Lower lobe of right lung (tissue), 2 donors: ENCODE measurements at places on chromosomes 4 and X.

DNA sequence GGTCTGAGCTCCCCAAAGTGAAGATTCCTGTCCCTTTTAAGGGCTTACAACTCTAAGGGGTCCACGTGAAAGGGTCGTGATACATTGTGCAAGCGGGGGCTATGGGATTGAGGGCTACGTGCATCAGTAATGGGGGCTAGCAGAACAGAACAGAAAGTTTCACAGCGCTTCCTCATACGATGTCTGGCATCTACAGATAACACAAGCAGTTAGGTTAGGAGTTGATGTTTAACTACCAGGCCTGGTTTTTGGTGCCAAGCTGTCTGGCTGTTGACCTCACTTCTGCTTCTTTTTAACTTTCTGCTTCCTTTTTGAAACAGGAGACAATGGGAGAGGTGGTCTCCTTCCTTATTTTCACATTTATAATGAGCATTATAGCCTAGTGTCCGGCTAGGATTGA, 368.6 kb upstream of the CXorf51A start:
- DNase-seq, result no peak

- DNase-seq, result no peak
Observed at GRCh38 chr4:37976507-37976906, 16.3 kb downstream of the PTTG2 start.

GRCh38 chr4:98710831-98711230, 52.4 kb upstream of the TSPAN5 start:
- DNase-seq, result no peak

DNA sequence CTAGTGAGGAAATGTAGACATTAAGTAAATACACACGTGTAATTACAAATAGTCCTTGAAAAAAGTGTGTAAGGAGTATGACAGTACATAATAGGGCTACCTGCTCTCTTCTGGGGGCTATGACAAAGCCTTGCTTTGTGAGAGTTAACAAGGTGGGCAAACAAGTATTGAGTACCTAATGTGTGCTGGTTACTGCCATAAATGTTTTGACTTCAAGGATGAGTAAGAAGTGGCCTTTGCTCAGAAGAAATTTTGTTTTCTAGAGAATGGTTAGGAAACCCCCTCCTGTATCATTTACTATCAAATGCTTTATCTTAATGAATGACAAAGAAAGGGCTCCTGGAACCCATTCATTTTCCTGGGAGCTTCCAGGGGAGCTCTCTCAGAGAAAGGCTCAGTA, 167.0 kb upstream of the CASK start:
- DNase-seq, result no peak

- no peak for DNase-seq
Observed at GRCh38 chr4:118941799-118942198, 53.1 kb downstream of the SYNPO2 start.

- no peak for DNase-seq
Observed at GRCh38 chr4:80412322-80412721, 76.8 kb downstream of the CFAP299 start.

GRCh38 chr4:70902577-70903290, 565 bp downstream of the MOB1B start:
- DNase-seq, result no peak

- no peak for DNase-seq
Observed at GRCh38 chrX:153595859-153596857, 2.8 kb downstream of the CCNQ start.

- DNase-seq, result no peak
Observed at GRCh38 chrX:10932842-10933440, 178.2 kb upstream of the HCCS start.

- no peak for DNase-seq
Observed at GRCh38 chr4:121009578-121010478, 62.5 kb downstream of the NDNF start.

DNA sequence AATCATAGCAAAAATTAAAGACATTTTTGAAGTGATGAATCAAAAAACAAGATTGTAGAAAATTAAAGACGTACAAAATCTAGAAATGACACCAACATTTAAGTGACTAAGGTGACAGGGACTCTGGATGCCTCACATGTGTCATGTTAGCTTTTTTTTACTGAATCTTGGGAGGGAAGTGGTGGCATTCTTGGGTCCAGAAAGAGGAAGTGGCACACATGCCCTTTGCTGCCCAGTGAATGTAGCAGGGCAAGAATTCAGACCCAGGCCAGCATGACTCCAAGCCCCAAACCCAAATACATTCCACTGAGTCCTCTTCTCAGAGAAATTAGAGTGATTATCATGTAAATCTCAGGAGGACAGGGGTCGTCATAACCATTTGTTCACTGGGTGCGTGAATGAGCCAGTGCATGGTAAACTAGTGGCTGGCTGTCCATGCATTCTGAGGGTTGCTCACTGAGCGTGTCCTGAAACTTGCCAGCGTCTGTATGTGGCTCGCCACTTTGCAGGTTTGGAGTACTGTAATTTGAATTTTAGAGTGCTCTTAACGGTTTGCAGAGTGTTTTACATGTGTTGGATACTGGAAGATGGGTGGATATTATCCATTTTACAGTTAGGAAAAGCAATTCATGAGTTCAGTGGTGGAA, 55.4 kb upstream of the TBC1D14 start:
- DNase-seq, result no peak

GRCh38 chr4:71094201-71094600, 100.8 kb downstream of the DCK start:
- DNase-seq, result no peak

DNA sequence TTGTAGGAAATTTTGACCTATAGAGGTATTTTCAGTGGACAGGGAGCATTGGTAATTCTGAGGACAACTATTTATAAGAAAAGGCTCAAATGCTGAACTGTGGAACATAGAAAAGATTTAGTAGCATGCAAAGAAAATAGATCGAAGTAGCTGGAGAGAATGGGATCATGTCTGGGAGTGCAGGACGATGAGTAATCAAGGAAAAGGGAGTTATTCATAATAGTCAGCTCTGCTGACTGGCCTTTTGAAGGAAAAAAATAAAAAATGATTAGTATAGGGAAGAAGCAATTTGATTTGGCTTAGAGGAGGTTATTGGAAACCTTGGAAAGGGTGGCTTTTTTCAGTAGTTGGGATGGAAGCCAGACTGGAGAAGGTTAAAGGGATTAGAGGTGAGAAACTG, 22.9 kb upstream of the ANK2 start:
- DNase-seq, result no peak

- no peak for DNase-seq
Observed at GRCh38 chrX:46770000-46770816, 11.3 kb upstream of the SLC9A7 start.

DNA sequence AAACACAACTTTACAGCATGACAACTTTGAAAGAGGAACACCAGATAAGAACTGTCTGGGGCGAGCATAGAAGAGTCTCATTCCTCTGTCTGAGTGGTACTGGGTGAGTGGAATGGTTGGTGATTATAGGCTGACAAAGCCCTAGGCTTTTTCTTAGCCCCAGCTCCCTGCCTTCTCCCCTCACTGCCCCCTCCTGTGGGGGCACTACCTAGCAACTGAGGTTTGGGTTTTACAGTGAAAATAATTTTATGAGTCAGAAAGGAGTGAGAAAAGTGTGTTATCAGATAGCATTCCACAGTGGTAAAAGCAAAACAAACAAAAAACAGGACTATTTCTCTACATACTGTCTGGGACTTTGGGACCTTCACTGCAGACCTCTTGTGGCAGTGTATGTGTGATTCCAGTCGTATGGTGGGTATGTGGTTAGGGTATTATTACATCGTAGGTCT, 10.5 kb upstream of the TMEM165 start:
- DNase-seq, result no peak

DNA sequence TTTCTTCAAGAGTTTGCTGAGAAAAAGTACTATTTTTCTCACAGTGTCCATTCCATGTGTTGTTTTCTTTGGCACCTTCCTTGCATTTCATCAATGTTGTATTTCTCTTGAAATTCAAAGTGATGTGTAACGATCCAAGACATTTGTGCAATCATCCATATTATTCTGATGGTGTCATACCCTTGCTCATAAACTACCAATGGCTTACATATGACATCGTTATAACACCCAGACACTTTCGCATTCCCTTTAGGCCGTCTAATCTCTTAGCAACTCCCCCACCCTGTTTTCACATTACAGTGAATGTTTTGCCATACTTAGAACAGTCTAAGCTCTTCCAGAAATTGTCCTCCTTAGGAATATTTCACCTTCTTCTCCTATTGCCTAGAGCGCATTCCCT, 1779.0 kb downstream of the PCDH7 start:
- DNase-seq, result no peak

- no peak for DNase-seq
Observed at GRCh38 chrX:11530621-11531020, 135.1 kb downstream of the ARHGAP6 start.

- DNase-seq, result no peak
Observed at GRCh38 chr4:83025563-83025962, 9.4 kb upstream of the COPS4 start.

- no peak for DNase-seq
Observed at GRCh38 chr4:3111461-3111860, 37.0 kb downstream of the HTT start.

DNA sequence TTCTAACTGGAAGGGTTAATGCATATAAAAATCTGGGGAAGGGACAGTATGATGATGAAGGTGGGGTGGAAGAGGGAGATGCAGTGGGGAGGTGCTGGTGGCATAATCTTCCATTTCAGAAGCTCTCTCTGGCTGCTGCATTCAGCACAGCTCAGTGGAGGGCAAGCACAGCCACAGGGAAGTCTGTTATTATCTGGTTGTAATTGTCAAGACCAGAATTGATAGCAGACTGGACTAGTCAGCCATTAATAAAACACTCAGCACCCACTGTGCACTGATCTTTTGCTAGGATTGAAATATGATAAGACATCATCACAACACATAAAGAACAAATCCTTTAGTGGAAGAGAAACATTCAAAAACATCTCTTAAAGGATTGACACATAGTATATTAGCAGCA, 414.2 kb upstream of the LCORL start:
- no peak for DNase-seq

GRCh38 chr4:167456619-167457018, 222.3 kb upstream of the SPOCK3 start:
- no peak for DNase-seq

DNA sequence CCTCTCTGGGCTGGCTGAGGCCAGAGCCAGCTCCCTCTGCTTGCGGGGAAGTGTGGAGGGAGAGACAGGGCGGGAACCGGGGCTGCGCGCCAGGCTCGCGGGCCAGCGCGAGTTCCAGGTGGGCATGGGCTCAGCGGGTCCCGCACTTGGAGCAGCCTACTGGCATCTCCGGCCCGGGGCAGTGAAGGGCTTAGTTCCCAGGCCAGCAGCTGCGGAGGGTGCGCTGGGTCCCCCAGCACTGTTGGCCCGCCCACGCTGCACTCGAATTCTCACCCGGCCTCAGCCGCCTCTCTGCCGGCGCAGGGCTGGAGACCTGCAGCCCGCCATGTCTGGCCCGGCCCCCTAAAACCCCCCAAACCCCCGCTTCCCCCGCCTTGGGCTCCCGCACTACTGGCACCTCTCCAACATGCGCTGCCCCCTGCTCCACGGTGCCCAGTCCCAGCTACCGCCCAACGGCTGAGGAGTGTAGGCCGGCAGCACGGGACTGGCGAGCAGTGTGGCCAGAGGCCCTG, 33.8 kb upstream of the FAT4 start:
- DNase-seq, result no peak

DNA sequence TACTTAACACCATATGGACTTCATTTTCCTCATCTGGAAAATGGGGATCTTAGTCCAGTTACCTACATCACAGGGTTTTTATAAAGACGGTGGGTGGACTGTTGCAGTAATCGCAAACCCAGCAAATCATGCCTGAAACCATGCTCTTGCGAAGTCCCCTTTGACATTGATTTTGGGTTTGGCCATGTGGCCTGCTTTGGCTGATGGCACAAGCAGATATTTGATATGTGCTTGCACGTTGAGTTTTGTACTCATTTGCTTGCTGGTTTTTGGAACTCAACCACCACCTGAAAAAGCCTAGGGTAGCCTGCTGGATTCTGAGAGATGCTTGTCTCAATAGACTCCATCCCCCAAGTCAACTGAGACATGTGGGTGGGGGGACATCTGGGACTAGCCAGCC, 14.4 kb upstream of the KLHL2 start:
- DNase-seq, result no peak

- DNase-seq, result no peak
Observed at GRCh38 chr4:3733195-3733594, 33.0 kb upstream of the ADRA2C start.

GRCh38 chrX:102154900-102155805, 624 bp downstream of the BEX5 start:
- DNase-seq, result no peak

- no peak for DNase-seq
Observed at GRCh38 chrX:120559804-120560203, 958 bp downstream of the CUL4B start.

DNA sequence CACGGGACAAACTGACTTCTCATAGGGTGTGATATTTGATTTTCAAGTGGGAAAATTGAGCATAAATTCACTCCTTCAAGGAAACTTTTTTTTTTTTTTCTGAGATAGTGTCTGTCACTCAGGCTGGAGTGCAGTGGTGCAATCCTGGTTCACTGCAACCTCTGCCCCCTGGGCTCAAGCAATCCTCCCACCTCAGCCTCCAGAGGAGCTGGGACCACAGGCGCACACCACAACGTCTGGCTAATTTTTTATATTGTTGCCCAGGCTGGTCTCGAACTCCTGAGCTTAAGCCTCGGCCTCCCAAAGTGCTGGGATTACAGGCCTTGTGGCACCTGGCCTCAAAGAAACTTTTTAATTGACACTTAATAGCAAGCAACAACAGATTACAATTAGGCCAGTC, 13.8 kb downstream of the CLDN34 start:
- no peak for DNase-seq

GRCh38 chrX:340641-341423, 22.2 kb upstream of the GTPBP6 start:
- DNase-seq, result peak; percentile 30

DNA sequence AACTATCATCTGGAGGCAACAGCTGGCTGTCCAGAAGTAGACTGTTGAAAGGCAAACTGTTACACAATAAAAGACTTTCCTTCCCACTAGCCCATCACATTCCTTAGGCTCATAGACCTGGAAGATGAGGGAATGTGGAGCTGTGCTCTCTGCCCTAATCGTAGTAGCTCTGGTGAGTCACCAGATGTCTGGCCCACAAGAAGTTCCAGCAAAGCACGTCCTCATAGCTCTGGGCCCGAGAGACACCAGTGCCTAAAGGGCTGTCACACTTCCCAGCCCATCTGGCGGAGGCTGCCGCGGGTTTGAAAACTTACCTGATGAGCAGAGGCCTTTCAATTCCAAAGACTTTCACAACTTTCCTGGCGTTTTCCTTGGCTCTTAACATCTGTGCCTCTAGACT, 81.7 kb upstream of the STOX2 start:
- no peak for DNase-seq
